Left cardiac atrium (tissue), 4 donors: ENCODE measurements at places on chromosomes 4 and X.

DNA sequence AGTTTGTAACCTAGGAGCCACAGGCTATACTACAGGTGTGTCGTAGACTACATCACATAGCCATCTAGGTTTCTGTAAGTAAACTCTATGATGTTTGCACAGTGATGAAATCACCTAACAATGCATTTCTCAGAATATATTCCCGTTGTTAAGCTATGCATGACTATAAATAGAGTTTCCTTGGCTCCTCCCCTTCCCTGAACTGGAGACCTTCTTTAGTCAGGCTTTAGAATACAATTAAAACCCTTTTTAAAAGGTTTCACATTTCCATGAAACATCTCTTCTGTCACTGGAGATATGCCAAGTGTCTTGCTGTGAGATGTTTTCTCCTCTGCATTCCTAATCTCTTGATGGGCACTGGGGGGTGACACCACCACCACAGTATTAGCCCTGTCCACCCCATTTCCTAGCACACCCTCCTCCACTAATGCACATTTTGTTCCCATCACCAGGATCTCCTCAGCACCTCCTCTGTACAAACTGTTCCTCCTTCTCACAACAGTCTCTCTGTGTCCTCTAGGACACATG is 334.6 kb upstream of the CPEB2 start:
- DNase-seq: no peak

- DNase-seq: no peak
Observed at GRCh38 chr4:159455675-159456237, 352.9 kb downstream of the RAPGEF2 start.

DNA sequence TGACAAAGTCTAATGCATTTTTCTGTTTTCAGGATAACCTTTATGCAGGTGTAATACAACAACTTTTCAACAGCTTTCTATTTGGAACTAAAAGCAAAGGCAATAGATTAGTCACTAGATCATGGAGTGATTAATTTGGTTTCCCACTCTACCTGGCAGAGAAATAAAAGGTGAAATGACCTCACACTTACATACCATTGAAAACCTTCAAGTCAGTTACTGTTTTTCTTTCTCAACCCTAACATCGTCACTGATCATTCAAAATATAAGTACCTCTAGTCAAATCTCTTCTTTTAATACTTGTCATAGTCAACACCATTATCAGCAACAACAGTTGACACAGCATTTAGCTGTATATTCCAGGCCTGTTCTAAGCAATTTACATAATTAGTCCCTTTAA is 85.1 kb upstream of the ZCCHC13 start:
- no peak for DNase-seq

DNA sequence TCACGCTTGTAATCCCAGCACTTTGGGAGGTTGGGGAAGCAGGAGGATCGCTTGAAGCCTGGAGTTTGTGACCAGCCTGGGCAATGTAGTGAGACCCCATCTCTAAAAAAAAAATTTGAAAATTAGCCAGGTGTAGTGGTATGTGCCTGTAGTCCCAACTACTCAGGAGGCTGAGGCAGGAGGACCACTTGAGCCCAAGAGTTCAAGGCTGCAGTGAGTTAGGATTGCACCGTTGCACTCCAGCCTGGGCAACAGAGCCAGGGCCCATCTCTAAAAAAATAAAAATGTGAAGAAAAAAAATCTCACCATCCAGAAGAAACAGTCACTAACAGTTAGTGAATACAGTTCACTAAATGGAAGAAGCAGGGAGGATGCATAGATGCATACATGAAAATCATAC is 34.8 kb downstream of the TMEM271 start:
- DNase-seq: no peak

GRCh38 chr4:153639833-153640802 is 44.0 kb upstream of the TLR2 start:
- DNase-seq: no peak

- no peak for DNase-seq
Observed at GRCh38 chr4:70359115-70359661, 1.4 kb upstream of the SMR3A start.

- DNase-seq: peak; percentile 41
Observed at GRCh38 chr4:173167758-173168395, 734 bp upstream of the GALNT7 start.

DNA sequence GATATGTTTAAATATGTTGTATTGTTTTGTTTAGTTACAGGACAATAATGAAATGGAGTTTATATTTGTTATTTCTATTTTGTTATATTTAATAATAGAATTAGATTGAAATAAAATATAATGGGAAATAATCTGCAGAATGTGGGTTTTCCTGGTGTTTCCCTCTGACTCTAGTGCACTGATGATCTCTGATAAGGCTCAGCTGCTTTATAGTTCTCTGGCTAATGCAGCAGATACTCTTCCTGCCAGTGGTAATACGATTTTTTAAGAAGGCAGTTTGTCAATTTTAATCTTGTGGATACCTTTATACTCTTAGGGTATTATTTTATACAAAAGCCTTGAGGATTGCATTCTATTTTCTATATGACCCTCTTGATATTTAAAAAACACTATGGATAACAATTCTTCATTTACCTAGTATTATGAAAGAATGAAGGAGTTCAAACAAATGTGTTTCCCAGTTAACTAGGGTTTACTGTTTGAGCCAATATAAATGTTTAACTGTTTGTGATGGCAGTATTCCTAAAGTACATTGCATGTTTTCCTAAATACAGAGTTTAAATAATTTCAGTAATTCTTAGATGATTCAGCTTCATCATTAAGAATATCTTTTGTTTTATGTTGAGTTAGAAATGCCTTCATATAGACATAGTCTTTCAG is 26.9 kb downstream of the NUDT6 start:
- no peak for DNase-seq

DNA sequence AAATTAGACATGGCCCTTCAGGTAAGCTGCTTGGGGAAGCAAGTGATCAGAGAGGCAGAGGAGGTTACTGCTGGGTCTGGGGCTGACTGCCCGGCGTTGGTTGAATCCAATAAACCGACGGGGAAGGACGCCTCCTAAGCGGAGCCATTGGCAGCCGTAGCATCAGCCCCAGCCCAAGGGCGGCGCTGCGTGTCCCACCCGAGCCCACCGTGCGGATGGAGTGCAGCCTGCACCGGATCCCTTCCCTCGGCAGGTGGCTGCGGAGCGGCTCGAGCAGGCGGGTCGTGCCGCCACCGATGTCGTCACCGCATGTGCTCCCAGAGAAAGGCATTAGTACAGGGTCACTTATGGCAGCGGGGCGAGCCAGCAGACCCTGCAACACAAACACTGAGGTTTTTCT is 82.1 kb downstream of the ALPK1 start:
- DNase-seq: no peak

DNA sequence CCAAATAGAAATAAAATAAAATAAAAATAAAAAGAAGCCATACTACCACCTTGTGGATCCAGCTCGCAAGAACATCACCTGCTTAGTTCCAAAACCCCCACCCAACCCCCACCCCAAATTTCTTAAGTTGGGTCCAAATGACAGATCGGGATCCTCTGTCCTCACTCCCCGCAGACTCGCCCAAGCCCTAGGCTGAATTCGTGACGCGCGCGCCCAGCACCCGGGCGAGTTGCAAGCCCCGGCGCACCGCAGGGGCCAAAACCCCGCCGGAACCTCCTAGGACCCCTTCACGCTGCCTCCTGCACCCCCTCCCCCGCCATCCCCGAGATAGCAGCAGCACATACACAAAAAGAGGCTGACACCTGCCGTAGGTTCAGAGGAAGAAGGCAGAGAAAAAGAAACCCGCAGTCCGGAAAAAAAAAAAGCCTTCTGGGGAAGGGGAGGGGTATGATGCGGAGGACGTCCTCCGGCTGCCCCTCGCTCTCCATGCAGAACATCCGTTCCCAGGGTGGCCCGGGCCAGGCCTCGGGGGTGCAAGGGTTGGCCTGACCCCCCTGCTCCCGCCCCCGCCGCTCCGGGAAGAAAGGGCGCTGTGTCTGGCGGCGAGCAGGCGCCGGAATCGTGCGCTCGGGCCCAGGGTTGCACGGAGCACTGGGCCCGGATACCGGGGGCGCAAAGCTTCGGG is 2.6 kb downstream of the NLGN4X start:
- DNase-seq: peak; percentile 25

GRCh38 chr4:102061133-102061532 is 270.6 kb downstream of the BANK1 start:
- DNase-seq: no peak

- no peak for DNase-seq
Observed at GRCh38 chr4:24550441-24551175, 33.7 kb downstream of the DHX15 start.

DNA sequence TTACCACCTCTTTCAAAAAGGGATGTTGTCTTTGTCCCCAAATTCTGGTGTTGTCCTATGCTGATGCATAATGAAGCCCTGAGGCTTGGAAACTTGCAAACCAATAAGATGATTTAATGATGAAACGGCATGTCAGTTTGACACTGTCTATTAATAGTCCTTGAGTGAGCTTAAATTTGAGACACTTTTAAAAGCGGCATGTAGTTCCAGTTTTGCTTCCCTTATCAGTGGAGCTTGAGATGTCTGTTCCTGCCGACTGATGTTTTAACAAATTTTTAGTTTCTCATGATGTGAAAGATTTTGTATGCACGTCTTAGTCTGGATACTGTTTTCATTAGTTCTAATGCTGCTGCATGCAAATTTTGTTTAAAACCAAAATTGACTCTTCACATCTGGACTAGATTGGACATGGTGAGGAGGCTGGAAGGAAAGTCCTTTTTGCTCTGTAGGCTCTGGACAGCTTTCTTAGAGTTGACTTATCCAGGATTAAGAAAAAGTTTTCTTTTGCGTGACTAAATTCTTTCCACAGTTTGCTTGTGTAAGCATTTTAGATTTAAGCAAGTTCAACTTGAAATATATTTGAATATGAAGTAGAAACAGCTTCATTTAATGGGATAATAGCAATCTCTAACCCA is 11.7 kb downstream of the C1GALT1C1 start:
- no peak for DNase-seq

DNA sequence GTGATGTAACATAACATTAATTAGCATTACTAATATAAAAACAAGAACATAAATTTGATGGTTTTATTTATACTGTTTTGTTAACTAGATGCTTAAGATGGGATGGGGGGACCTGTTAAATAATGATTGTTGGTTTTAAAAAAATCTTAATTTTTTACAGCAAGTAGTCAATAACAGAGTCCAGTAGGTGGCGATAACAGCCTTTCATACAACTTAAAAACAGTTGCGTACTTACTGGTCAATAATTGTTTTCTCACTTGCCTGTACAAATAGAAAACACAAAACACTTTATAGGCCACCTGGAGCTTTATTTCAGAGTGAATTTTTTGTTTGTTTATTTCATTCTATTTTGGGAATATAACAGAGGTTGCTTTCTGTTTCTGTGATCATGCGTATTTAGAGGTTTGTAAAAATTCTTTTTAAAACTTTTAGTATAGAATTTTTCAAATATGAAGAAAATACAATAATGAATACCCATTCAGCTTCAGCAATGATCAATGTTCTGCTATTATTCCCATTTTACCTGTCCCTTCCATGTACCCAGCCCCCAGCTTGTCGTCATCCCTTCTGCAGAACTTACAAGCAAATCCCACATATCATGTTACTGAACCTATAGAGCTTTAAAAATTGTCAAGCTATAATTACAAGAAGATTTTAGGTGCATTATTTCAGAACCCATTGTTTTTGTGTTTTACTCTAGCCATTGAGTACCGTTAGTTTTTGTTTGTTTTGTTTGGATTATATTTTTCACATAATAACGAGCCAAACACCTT is 97.1 kb downstream of the MRPL1 start:
- no peak for DNase-seq

GRCh38 chr4:48315728-48316630 is 25.4 kb upstream of the SLAIN2 start:
- no peak for DNase-seq

DNA sequence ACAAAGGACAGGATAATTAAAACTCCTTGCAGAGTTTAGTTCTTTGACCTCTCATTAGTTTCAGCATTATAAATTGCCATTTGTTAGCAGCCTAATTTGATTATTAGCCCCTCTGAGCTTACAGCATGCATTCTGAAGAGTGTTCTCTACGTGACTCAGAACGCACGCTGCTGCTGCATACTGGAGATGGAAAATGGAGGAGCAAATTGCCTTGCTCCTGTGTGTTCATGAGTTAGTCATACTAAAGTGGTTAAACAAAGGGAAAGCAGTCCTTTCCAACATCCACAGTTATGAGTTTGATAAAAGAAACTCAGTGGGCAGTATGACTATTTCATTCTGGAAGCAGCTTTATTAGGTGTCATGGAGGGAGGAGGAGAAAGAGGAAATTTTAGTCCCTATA is 922.5 kb downstream of the RPA4 start:
- DNase-seq: no peak

- DNase-seq: no peak
Observed at GRCh38 chr4:40134206-40134917, 62.5 kb upstream of the RHOH start.

GRCh38 chr4:75434105-75434504 is 80.1 kb downstream of the RCHY1 start:
- DNase-seq: no peak
